Thoracic aorta (tissue), 2 donors: ENCODE measurements at places on chromosomes 11 and 22.

DNA sequence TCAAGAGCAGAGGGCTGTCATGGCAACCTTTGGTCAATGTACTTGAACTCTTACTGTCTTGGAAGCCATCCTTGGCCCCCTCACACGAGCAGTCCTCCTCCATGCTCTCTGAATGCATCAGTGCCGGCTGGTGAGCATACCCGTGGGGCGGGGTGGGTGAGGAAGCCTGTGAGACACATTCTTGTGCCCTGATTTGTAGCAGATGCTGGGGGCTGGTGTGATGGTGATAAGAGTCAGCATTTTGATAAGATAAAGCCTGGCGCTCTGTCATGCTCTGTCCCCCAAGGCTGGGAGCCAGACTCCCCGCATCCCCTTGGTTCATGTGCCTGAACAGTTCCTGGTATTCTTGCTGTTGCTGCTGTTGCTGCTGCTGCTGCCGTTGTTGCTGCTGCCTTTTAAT, 20.5 kb upstream of the APOA1 start:
- no peak for DNase-seq

DNA sequence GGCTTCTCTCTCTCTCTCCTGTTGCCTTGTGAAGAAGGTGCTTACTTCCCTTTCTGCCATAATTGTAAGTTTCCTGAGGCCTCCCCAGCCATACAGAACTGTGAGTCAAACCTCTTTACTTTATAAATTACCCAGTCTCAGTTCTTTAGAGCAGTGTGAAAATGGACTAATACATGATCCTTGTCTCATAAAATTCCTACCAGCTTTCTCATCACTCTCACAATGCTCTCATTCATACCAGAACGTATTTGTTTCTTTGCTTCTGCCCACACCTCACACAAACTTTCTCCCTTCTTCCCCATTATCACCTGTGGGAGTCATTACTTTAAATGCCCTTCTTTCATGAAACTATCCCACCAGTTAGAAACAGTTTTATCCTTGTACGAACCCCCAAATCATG, 62.7 kb upstream of the ARHGAP42 start:
- no peak for DNase-seq

- no peak for DNase-seq
These were observed 11.1 kb downstream of the APOL3 start for GRCh38 chr22:36149441-36149840.

GRCh38 chr11:105862736-105863367, 159.2 kb downstream of the MSANTD4 start:
- DNase-seq: no peak

DNA sequence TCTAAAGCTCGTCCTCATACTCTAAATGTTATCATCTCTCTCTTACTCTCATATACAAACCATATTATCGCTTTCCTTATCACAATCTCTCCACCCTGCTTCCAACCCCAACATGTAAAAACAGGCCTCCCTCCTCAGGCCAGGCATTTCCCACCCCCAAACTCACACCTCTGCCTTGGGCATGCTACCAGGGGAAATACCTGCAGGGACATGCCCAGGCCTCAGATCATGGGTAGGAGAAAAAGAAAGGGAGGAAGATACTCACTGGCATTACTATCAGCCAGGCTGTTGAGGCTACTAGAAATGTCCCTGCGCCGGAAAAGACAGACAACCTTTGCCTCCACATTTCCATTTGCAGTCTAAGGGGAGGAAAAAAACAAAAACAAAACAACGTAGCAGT, 1.8 kb downstream of the MTA2 start:
- DNase-seq: no peak
